ENCODE measurements at places on chromosomes 3 and 15. TPM values are rescaled to one million over a fixed set of nuclear protein-coding genes. Genes with fewer than 3 reads are reported as not detected.
A peak's percentile ranks its signal among the peaks of the same experiment; 100 is the strongest.

DNA sequence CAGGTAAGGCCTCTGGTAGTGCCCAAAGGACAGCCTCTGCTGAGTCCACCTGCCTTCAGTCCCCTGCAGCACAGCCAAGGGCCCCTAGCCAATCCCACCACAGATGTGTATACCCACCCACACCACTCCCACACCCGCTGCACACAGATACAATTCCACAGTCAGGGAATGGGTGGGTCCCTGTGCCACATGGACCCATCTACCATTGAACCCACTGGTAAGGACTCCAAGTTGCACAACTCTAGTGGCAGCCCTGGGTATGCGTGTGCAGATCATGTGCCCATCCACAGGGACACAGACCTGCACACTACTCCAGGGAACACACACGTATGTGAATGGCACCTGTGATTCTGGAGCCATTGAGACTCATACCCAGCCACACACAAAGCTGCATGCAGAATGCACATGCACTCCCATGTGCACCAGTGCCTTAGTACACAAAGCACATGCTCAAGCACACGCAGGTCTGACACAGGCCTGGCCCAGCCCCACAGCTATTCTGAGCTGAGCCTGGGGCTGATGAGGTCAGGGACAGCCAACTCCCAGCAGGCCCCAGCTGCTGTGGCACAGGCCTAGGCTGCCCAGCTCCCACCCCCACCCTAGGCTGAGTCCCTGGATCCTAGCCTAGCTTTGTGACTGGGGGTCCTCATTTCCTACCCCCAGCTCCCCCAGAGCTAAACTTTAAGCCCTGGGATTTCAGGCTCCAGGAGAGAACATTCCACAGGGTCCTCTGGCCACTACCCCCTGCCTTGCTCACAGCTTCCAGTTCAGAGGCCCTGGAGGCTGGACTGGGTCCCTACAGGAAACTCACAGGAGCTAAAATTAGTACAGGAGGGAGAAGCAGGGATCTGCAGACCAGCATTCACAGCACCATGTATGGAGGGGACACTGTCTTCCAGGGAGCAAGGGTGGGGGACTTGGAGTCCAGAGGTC lies 2.7 kb upstream of the ALS2CL start:
- peaks cover 65% of the 10 kb centered on the region for H3K4me1 ChIP-seq
- H3K4me3 ChIP-seq = no peak overlapping the region
- peak overlapping the region; percentile 57 for H3K27ac ChIP-seq
- H3K36me3 ChIP-seq = no peaks in the 10 kb centered on the region
- H3K27me3 ChIP-seq = peaks cover 2% of the 10 kb centered on the region

- H3K27ac ChIP-seq = no peak overlapping the region
- H3K27me3 ChIP-seq = no peaks in the 10 kb centered on the region
- H3K4me1 ChIP-seq = no peaks in the 10 kb centered on the region
- no peaks in the 10 kb centered on the region for H3K36me3 ChIP-seq
- H3K4me3 ChIP-seq = no peak overlapping the region
- no peak for DNase-seq
Measured at GRCh38 chr3:107650788-107651187, 128.0 kb downstream of the BBX start.

DNA sequence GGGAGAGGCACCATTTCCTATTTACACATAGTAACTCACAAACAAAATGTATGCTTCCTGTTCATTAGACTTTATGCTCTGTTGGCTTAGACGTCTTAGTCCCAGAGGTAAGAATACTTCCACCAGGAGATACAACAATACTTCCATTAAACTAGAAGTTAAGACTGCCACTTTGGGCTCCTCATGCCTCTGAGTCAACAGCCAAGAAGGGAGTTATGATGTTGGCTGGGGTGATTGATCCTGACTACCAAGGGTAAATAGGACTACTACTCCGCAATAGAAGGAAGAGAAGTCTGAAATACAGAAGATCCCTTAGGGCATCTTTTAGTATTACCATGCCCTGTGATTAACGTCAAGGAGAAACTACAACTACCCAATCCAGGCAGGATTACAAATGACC lies 43.5 kb upstream of the ABI3BP start:
- no peak for DNase-seq
- H3K27ac ChIP-seq = no peak overlapping the region
- no peaks in the 10 kb centered on the region for H3K36me3 ChIP-seq
- H3K4me3 ChIP-seq = no peak overlapping the region
- no peaks in the 10 kb centered on the region for H3K27me3 ChIP-seq
- H3K4me1 ChIP-seq = no peaks in the 10 kb centered on the region

GRCh38 chr3:189389346-189389745 lies 217.6 kb downstream of the TPRG1 start:
- no peak for DNase-seq
- H3K4me1 ChIP-seq = peaks cover 6% of the 10 kb centered on the region
- no peaks in the 10 kb centered on the region for H3K27me3 ChIP-seq
- H3K27ac ChIP-seq = no peak overlapping the region
- H3K4me3 ChIP-seq = no peak overlapping the region

GRCh38 chr15:68307131-68307928 lies 29.8 kb downstream of the FEM1B start:
- no peak for DNase-seq
- no peak overlapping the region for H3K27ac ChIP-seq
- H3K4me1 ChIP-seq = no peaks in the 10 kb centered on the region
- no peaks in the 10 kb centered on the region for H3K27me3 ChIP-seq
- H3K4me3 ChIP-seq = no peak overlapping the region
- no peaks in the 10 kb centered on the region for H3K36me3 ChIP-seq

DNA sequence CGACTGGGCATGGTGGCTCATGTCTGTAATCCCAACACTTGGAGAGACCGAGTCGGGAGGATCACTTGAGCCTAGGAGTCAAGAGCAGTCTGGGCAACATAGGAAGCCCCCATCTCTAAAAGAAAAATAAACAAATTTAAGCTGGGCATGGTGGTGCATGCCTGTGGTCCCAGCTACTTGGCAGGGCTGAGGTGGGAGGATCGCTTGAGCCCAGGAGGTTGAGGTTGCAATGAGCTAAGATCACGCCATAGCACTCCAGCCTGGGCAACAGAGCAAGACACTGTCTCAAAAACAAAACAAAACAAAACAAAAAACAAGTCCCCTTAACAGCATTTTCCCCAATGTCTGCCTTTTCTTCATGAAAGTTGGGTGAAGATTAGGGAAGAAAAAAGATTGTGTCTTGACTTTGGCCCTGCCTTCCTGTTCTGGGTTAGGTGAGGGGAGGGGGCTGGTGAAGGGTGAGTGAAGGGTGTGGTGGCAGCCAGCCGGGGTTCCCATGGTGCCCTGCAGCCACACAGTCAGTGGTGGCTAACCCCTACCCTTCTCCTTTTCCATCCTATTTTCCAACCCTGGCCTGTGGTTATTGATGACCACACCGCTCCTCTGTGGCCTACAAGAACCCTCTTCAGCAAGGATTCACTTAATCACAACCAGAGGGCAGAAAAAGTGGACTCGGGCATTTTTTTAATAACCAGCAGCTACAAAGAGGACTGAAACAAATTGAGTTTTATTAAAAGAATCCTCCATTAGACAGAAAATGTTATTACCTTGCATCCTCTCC lies 28.4 kb upstream of the SMAD3 start:
- no peak overlapping the region for H3K27ac ChIP-seq
- no peak overlapping the region for H3K4me3 ChIP-seq
- peaks cover 17% of the 10 kb centered on the region for H3K4me1 ChIP-seq
- no peaks in the 10 kb centered on the region for H3K27me3 ChIP-seq
- DNase-seq = no peak

GRCh38 chr3:34567266-34567665 lies 768.8 kb downstream of the PDCD6IP start:
- DNase-seq = no peak
- H3K4me1 ChIP-seq = no peaks in the 10 kb centered on the region
- no peaks in the 10 kb centered on the region for H3K36me3 ChIP-seq
- H3K4me3 ChIP-seq = no peak overlapping the region

DNA sequence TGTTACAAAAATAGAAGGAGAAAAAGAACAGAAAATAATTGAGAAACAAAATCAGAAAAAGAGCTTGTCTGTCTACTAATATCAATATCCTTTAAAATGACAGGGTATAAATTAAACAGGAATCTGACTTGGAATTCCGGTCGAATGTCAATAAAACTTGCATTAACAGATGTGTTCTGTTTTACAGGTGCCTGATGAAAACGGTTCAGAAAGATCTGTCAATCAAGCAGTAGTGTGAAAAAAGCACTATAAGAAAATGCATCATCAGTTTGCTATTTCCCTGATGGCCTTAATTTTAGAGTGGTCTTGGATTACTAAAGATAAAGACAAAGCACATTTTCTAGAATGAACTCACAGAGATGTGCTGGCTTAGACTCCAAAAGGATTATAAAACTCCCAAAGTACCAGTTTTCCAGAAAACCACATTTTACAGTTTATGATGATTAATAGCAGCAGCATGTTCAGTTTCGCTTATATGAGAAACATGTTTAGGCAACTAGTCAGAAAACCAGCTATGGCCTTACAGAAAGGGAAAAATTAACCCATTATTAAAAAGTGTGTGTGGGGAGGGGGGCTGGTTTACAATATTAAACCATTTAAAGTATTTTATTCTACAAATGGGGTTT lies 8.2 kb upstream of the C3orf38 start:
- H3K4me3 ChIP-seq = no peak overlapping the region
- no peak overlapping the region for H3K27ac ChIP-seq
- no peak for DNase-seq
- H3K4me1 ChIP-seq = no peaks in the 10 kb centered on the region
- no peaks in the 10 kb centered on the region for H3K27me3 ChIP-seq

GRCh38 chr3:4776980-4777581 lies 202.2 kb upstream of the BHLHE40 start:
- no peak for DNase-seq
- H3K4me1 ChIP-seq = no peaks in the 10 kb centered on the region
- no peaks in the 10 kb centered on the region for H3K27me3 ChIP-seq
- no peaks in the 10 kb centered on the region for H3K36me3 ChIP-seq
- peak overlapping the region; percentile 21 for H3K27ac ChIP-seq
- H3K4me3 ChIP-seq = no peak overlapping the region

GRCh38 chr3:65993134-65993900 lies 45.4 kb downstream of the MAGI1 start:
- no peak overlapping the region for H3K27ac ChIP-seq
- no peaks in the 10 kb centered on the region for H3K36me3 ChIP-seq
- H3K27me3 ChIP-seq = no peaks in the 10 kb centered on the region

GRCh38 chr3:195106418-195106906 lies 164.5 kb downstream of the XXYLT1 start:
- no peaks in the 10 kb centered on the region for H3K36me3 ChIP-seq
- no peaks in the 10 kb centered on the region for H3K27me3 ChIP-seq
- peak; percentile 83 for DNase-seq
- H3K4me3 ChIP-seq = no peak overlapping the region

- H3K4me3 ChIP-seq = no peak overlapping the region
- H3K4me1 ChIP-seq = no peaks in the 10 kb centered on the region
- H3K36me3 ChIP-seq = no peaks in the 10 kb centered on the region
- no peak overlapping the region for H3K27ac ChIP-seq
- no peaks in the 10 kb centered on the region for H3K27me3 ChIP-seq
Measured at GRCh38 chr3:159751146-159751545, 237.5 kb upstream of the IL12A start.

DNA sequence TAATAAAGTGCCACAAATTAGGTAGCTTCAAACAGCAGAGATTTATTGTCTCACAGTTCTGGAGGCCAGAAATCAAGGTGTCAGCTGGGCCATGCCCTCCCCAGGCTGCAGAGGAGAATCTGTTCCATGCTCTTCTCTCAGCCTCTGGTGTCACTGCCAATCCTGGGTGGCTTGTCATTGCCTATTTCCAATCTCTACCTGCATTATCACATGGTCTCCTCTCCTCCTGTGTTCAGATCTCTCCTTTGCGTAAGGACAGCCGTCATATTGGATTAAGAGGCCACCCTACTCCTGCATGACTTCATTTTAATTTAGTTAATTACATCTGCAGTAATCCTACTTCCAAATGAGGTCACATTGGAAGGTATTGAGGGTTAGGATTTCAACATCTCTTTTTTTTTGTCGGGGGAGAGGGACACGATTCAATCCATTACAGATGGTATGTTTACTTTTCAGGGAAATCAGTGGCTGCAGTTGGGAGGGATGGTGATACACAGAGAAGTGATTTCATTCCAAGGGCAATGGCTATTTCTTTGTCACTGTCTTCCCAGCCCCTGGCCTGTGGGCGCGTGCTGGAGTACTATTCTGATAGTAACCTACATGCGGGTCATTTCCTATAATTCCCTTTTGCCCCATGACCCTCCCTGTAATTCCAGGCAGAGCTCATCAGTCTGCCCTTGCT lies 169.4 kb downstream of the MINAR1 start:
- DNase-seq = no peak
- H3K4me3 ChIP-seq = no peak overlapping the region
- H3K27me3 ChIP-seq = no peaks in the 10 kb centered on the region
- H3K36me3 ChIP-seq = no peaks in the 10 kb centered on the region
- H3K4me1 ChIP-seq = no peaks in the 10 kb centered on the region

DNA sequence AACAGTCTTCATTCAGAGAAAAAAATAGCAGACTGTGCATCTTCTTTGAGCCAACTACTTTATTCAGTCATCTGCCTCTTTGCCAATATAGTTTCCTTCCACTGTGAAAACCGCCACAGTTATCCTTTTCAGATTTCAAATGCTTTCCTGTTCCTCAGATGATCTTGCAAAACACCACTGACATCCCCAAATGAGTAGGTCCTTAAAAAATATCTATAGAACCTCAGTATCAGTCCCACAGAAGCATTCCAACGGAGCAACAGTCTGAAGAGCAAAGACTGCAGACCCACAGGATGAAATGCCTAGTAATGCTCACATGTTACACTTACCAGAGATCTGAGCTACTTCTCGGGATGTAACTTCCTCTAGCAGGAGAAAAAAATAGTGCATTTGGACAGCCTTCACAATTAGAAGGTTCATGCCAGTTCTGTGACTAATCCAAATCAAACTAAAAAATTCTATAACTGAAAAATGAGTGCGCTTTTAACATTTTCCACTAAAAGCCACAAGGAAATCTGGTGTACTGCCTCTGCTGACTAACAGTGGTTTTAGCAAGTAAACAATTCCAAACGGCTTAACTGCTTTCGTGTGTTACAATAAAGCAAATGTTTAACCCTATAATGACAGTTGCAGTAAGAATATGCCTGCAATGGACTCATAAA lies at the start of gene ANKRD28:
Gene ANKRD28 (minus strand): TSS at position 338 of the 662 bp plus-strand sequence. CDS start 1,458 bp downstream, outside the sequence.
- peak within 1 kb of the TSS; percentile 69 for H3K27ac ChIP-seq
- H3K4me3 ChIP-seq = peak within 1 kb of the TSS; percentile 38
- no peak for DNase-seq
- H3K4me1 ChIP-seq = peaks cover 7% of the 10 kb centered on the region
- H3K27me3 ChIP-seq = no peaks in the 10 kb centered on the region
- no peaks in the 10 kb centered on the region for H3K36me3 ChIP-seq

DNA sequence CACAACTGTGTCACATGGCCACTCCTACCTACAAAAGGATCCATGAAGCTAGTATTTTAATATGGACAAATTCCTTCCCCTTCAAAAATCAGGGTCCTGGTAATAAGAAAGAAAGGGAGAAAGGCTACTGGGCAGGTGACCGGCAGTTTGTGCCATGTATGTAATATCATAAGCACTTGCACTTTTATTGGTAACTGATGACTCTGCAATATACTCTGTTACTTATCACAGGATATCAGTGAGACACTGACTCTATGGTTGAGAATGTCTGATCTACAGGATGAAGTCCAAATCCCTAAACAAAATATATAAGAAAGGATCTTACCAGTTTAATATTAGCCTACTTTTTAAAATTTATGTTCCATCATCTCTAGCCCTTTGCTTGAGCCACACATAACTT lies 315.2 kb downstream of the AGBL1 start:
- H3K4me3 ChIP-seq = no peak overlapping the region
- H3K36me3 ChIP-seq = no peaks in the 10 kb centered on the region
- no peaks in the 10 kb centered on the region for H3K4me1 ChIP-seq
- DNase-seq = no peak
- no peak overlapping the region for H3K27ac ChIP-seq
- no peaks in the 10 kb centered on the region for H3K27me3 ChIP-seq

Gene HYAL1
- total RNA-seq = 1.2 TPM

Gene SLC27A2
- total RNA-seq = 17.4 TPM

Gene CHRM5
- total RNA-seq = not detected

Gene IP6K2
- 169 TPM for total RNA-seq

Gene GPR160
- total RNA-seq = 206 TPM

Gene ERICH6
- total RNA-seq = not detected

Gene CHL1
- 61.1 TPM for total RNA-seq

Gene SRGAP3
- 6.7 TPM for total RNA-seq

Gene LRRIQ4
- not detected for total RNA-seq
